ENCODE measurements at places on chromosomes 4 and X. TPM values are rescaled to one million over a fixed set of nuclear protein-coding genes. Genes with fewer than 3 reads are reported as not detected.

MBNL3 gene
- total RNA-seq, result 24.9 TPM

DNA sequence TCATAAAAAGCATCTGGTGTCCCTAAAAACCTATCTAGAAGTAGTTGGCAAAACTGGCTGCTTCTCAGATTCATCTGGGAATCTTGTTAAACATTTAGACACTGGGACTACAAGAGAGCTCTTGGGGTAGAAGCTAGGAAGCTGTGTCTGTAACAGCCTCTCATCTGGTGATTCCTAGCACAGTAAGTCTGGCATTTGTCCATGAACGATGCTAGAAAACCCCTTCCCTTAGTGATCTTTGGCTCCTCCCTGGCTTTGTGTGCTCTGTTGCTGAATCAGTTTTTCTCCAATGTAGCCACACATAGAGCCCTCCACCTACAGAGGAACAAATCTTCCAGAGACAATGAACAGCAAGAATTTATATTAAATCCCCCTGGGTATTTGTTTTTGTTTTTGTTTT lies 951.7 kb upstream of the LCORL start:
- no peak for DNase-seq

GRCh38 chr4:105236202-105236915 lies 89.7 kb downstream of the TET2 start:
- no peak for DNase-seq

- DNase-seq, result no peak
Observed at GRCh38 chr4:92255920-92256244, 47.9 kb upstream of the GRID2 start.

DNA sequence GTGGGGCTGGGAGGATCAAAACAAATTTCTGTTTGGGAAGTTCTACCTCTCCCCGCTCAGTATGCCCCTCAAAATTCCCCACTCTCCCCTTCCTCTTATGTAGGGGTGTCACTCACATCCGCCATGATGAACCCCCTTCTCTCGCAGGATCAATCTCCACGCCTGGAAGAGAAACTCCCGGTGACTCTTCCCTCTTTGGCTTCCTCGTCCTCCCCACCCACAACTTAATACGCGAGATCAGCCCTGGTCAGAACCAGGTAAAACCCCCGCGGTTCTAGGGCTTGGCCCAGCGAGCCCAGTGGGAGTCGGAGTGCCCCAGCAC lies 427 bp downstream of the LAMTOR3 start:
- no peak for DNase-seq

GRCh38 chr4:143021384-143021783 lies 163.3 kb upstream of the USP38 start:
- DNase-seq, result no peak

GRCh38 chr4:10109995-10110670 lies 6.5 kb downstream of the WDR1 start:
- DNase-seq, result no peak

- DNase-seq, result no peak
Observed at GRCh38 chrX:105723966-105724735, 98.2 kb upstream of the NRK start.

MAGEB1 gene
- total RNA-seq, result not detected

GRCh38 chr4:183984566-183984965 lies 79.5 kb downstream of the STOX2 start:
- no peak for DNase-seq

GRCh38 chrX:103236296-103236695 lies 18.7 kb downstream of the TCEAL8 start:
- no peak for DNase-seq

GRCh38 chrX:111352424-111352823 lies 59.6 kb downstream of the DCX start:
- no peak for DNase-seq

DNA sequence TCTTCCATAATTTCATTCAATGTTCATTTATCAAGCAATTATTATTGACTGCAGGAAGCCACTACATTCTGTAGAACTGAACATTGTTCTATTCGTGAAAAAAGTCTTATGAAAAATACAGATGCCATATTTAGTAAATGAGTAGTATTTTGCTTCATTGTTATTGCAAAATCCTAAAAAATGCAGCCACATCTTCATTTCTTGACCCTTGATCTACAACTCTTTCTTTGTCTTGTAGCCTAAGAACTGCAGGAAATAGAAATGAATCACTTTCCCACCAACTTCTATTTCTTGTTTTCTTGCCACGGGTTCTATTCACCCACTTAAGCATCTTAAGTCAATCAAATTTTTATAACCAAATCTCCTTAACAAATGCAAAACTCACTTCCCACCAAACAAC lies 63.3 kb downstream of the KCNIP4 start:
- no peak for DNase-seq

DNA sequence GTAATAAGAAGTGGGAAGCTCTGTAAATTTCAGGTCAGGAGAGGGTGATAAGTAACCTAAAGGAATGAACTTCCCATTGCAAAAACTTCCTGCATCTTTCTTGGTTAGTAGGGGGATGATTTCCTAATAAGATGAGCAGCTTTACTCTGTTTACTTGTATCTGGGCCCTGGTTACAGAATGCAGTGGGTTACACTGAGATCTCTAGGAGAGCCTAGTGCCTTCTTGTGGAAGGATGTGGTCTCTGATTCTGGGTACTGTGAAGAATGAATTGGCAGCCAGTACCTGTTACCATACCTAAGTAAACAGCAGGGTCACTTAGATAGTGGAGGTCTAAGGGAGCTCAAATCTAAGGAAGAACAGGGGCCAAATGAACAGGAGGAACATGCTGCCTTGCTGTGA lies 320.6 kb downstream of the ARHGAP10 start:
- DNase-seq, result peak; percentile 53

DNA sequence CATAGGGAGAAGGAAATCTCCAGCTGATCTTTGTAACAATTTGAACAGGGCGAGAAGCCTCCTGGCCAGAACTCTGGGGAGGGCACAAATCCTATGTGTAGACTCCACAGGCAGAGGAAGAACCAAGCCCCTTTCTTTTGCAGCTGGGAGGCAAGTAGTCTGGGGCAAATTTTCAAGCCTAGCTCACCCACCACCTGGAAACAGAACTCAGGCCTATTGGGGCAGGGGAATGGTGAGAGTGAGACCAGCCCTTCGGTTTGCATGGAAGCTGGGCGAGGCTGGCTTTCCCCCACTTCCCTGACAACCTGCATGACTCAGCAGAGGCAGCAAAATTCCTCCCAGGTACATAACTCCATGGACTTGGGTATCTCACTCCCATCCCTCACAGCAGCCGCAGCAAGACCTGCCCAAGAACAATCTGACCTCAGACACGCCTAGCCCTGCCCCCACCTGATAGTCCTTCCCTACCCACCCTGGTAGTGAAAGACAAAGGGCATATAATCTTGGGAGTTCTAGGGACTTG lies 138.2 kb downstream of the EMCN start:
- no peak for DNase-seq

GRCh38 chrX:48560681-48561080 lies 13.6 kb upstream of the RBM3 start:
- no peak for DNase-seq

POLN gene
- 3.3 TPM for total RNA-seq

DNA sequence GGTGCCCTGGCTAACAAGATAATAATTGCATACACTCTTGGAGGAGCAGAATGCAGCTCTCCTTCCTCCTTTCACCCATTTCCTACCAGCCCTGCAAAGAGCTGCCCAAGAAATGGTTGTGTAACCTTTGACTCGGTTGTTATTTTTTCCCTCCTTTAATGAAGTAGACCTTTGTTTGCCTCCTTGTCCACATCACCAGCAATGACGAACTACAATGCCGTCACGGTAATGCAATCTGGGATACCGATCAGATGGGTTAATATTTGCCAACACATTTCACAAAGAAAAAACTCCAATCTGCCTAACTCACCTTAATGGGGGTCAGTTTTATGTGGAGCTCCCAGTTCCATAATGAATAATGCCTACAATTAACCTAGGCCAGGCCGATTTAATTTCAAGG lies 32.0 kb downstream of the GPRIN3 start:
- DNase-seq, result no peak

- no peak for DNase-seq
Observed at GRCh38 chr4:74117024-74117534, 18.1 kb upstream of the CXCL2 start.

PPP1R2C gene
- total RNA-seq, result not detected

- DNase-seq, result no peak
Observed at GRCh38 chr4:160129439-160129838, 1026.6 kb downstream of the RAPGEF2 start.

DNA sequence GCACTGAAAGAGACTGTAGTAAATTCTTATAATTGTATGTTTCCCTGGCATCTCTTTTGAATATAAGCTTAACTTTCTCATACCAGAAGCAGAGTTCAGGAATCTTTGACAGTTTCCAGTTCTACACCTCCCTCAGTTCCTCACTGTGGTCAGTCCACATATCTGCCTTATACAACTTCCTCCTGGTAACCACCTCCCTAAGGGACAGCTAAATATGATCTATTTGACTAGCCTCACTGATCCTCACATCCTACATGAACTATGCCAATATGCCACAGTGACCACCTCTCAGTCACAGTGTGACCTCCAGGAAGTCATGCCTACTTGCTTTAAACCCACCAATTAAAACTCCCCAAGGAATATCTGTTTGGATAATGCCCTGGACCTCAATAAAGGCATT lies 51.6 kb upstream of the HDAC8 start:
- DNase-seq, result no peak

- no peak for DNase-seq
Observed at GRCh38 chrX:35886135-35886534, 33.4 kb upstream of the CFAP47 start.

DNA sequence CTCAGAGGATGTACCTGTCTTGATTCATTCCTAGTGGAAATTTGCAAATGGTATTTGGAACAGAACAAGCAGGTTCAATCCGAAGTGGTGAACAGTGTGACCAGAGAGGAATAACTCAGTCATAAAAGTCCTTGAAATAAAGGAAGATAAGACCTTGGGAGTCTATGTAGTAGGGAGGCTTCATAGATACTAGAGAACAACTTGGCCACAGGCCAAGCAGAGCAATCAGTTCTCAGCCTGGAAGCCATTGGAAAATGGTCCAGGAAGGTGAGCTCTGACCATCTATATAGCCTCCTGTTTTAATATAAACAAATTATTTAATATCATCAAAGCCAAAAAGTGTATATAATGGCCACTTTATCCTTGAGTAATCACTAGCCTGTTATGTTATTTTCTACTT lies 11.3 kb downstream of the TXK start:
- DNase-seq, result no peak

DNA sequence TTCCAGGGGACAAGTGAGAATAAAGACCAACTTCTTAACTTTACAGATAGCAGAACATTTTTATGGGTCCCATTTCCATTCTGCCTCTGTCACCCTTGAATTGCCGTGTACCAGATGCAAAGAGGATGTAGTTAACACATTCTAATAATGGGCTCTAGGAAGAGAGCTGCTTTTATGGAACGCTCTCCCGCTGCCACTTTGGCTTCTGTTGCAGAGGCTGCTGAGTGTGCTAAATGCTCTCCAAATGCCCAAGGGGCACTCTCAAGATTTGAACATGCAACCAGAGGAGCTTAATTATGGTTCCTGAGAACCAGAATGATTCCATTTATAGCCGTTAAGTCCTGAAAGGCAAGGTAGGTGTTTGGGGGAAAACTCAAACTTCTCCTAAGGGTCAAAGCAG lies 28.1 kb upstream of the GPC3 start:
- DNase-seq, result no peak

DNA sequence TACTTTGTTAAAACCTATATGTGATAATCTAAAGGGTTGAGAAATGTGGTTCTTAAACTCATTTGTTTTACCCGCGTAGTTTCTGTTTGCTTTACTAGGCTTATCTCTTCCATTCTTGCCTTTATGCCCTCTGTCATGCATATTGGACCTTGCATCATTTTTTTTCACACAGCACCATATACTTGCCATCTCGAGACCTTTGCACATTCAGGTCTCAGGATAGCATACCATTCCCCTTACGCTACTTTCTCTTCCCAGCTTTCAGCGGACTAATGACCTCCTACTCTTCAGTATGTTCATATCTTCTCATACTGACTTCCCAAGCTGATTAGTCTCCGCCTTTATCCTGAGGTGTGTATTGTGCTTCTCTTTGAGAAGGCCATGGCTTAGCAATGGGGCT lies 40.5 kb downstream of the USP38 start:
- no peak for DNase-seq

KLB gene
- total RNA-seq, result not detected

DNA sequence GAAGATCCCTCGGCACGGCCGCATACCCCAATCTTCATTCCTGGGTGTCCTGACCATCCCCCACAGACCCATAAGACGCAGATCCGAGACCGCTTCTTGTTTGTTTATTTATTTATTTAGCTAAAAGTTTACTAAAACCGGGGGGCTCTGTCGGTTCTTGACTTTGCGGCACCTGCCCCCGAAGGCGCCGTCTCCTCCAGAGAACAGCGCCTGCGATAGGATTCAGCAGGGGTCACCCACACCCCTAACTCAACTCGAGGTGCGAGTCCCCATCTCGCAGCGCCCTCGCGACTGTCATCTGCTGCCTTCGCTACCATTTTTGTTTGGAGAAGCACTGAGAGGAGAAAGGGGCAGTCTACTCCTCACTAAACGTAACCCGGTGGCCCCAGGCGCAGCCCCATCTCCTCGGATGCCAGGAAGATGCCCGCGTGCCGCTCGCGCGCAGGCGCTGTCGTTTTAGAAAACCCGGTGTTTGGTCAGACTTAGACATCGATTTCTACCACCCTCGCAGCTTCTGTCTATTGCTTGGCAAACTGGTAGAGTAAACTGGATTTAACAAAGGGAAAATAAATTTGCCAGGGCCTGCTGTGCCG lies 18.9 kb upstream of the GPR101 start:
- DNase-seq, result peak; percentile 25

GRCh38 chr4:6568689-6569332 lies 6.2 kb upstream of the MAN2B2 start:
- DNase-seq, result no peak

DNA sequence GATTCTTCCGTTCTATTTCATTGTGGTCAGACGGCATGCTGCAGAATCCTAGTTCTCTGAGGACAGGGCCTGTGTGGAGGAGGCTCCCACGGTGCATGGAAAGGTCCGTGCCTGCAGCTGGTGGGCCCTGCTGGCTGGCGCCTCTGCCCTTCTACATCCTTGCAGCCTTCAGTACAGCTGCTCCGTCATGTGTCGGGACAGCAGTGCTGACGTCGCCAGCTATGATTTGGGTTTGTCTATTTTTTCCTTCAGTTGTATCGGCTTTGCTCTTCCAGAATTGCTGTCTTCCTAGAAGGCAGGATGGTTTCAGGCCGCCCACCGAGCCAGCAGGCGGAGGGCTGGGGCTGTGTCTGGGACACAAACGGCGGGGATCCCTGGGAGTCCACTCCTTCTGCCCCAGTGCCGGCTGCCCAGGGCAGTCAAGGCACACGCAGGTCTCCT lies 32.1 kb upstream of the CPLX1 start:
- DNase-seq, result no peak

- DNase-seq, result no peak
Observed at GRCh38 chrX:63363788-63364187, 12.7 kb upstream of the SPIN4 start.

GYPE gene
- 0.50 TPM for total RNA-seq

GRCh38 chr4:125505621-125506020 lies 190.9 kb downstream of the FAT4 start:
- DNase-seq, result no peak

DNA sequence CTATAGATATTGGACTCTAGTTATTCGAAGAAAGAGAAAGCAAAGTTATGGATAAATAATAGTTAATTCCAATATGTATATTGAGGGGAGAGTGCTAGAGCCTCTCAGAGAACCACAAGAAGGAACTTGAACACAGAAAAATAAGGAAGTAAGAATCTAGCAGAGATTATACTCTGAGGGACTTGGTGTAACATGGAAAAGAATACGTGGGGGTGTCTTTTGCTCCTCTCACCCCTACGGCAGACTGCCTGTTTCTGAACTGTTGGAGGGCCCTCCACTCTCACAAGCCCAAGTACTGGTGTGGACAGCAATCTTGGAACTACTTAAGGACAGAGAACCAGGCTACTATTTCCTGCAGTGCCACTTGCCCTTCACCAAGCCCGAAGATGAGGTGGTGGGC lies 1174.4 kb upstream of the PCDH10 start:
- DNase-seq, result no peak

Measured in activated CD4-positive, alpha-beta memory T cell treated with anti-CD3 and anti-CD28 coated beads, Interleukin-2, amount 10 ng/mL, durations not matched to agents 7 days and 5 days (primary cell).